ENCODE measurements at places on chromosomes 13 and 19.

GRCh38 chr13:112943309-112944125 is 25.5 kb upstream of the MCF2L start:
- DNase-seq, result no peak

- DNase-seq, result no peak
Measured at GRCh38 chr19:29371251-29372090, 154.3 kb upstream of the VSTM2B start.

DNA sequence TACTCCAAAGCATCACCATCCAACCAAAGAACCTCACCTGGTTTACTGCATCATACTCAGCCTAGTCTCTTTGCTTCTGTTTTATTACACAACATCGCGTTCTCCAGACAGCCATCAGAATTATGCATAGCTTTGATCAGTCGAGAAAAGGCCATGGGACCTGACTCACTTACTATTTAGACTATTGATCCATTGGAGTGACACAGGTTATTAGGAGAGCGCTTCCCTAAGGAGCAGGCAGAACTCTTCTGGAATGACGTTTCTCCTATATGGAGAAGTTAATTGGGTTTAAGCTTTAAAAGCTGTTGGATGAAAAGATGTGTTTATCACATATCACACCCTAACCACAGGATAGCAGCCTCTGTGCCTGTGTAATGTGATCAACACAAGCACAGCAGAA is 649.1 kb upstream of the SLC10A2 start:
- no peak for DNase-seq

DNA sequence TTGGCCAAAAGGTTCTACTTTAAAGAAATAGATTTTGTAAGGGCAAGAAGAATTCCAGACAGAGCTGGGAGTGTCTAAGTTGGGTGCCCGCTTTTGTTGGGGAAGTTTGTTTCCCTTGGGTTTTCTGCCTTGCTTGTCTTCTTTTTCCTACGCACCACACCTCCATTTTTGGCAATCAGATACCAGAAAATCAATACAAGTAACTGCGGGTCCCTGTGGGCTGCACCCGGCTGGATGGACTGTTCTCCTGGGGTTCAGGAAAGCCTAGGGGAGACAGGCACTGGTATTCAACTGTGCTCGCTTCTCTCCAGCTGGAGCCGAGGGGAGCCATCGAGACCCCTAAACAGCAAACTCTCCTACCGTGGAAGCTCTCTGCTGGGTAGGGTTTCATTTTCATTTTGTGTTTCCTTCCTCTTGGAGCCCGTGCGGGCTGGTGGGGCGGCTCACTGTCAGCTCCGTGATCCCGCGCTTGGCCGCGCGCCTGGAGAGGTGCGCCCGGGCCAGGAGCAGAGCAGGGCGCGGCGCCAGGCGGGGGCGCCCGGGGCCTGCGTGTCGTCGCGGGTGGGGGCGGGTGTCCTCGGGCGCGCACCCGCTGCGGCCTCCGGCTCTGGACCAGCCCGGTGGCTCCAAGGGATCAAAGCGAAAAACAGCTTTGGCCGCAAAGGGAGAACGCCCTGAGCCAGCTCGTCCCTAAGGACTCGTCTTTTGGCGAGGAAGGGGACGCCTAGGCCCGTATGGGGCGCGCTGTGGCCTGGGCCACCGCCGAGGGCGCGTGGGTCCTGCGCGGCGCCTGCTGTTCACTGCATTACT is 347.2 kb downstream of the ZNF536 start:
- DNase-seq, result peak; percentile 30

DNA sequence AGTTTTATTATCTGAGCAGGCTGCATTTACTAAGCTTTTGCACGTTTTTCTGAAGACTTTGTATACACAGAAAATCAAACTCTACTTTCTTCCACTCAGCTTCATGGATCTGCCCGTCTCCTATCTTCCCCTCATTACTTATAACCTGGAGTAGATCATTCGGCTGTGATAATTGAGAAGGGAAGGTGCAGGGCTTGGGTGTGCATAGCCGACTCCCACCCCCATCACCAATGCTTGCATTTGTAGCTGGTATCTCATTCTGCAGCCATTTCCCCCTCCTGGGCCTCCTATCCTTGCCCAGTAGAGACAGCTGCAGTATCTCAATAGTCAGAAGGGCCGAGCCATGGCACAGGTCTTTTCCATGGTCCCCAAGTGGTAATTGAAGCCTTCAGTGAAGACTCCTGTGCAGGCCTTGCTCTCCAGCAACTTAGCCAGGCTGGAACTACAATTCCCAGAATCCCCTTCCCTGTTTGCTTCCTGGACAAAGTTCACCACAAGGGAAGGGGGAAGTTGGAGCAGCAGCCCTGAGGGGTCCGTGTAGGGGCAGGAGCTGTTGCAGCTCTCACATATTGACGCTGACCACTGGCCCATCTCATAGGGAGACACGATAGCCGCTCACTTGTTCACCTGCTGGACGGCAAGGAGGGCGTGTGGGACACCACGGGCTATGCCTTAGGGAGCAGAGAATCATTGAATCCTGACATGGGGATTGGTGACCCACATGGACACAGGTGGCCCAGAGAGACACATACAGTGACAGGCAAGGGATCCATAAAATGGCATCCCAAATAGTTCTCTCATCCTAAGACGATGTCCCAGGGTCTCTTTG is 2.1 kb upstream of the SIGLEC8 start:
- DNase-seq, result no peak

DNA sequence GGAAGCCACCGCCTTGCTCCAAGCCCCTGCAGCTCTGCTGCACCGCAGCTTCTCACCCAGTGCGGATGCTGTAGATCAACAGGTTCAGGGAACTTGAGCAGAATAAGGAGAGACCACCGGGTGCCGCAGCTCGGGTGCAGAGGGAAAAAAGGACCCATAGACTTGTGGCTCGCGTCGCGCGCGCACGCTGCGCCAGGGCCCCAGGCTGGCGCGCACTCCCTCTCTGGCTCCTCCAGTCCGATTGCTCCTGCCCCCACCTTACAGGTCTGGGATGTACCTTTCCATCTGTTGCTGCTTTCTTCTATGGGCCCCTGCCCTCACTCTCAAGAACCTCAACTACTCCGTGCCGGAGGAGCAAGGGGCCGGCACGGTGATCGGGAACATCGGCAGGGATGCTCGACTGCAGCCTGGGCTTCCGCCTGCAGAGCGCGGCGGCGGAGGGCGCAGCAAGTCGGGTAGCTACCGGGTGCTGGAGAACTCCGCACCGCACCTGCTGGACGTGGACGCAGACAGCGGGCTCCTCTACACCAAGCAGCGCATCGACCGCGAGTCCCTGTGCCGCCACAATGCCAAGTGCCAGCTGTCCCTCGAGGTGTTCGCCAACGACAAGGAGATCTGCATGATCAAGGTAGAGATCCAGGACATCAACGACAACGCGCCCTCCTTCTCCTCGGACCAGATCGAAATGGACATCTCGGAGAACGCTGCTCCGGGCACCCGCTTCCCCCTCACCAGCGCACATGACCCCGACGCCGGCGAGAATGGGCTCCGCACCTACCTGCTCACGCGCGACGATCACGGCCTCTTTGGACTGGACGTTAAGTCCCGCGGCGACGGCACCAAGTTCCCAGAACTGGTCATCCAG is 964 bp downstream of the PCDH17 start:
- peak; percentile 44 for DNase-seq

All from occipital lobe (tissue), 3 donors.